ENCODE measurements at places on chromosomes 7 and 10.

DNA sequence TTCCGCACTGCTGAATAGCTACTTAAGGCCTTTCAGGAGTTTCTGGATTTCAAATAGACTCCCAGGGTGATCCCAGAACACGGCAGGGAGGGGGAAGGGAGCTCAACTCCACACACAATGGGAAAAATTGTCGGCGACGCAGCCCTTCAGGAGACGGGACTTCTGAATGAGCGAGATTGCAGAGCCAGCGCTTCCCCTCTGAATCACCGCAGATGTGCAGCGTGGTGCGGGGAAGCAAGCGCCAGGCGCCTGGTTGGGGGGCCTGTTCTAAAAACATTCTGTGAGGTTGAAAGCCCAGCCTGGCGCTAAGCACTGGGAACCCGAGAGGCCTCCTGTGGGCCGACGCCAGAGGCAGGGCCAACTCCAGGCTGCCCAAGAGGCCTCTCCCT lies 163.3 kb downstream of the MAD1L1 start:
- no peak for DNase-seq

GRCh38 chr10:132972986-132973902 lies 30.9 kb upstream of the CFAP46 start:
- DNase-seq: no peak

- DNase-seq: no peak
These were observed 126.1 kb upstream of the FRMD4A start for GRCh38 chr10:14456870-14457266.

- DNase-seq: no peak
These were observed 284.5 kb downstream of the CELF2 start for GRCh38 chr10:11302181-11302580.

- no peak for DNase-seq
These were observed 118.1 kb upstream of the RHEB start for GRCh38 chr7:151637781-151638261.

DNA sequence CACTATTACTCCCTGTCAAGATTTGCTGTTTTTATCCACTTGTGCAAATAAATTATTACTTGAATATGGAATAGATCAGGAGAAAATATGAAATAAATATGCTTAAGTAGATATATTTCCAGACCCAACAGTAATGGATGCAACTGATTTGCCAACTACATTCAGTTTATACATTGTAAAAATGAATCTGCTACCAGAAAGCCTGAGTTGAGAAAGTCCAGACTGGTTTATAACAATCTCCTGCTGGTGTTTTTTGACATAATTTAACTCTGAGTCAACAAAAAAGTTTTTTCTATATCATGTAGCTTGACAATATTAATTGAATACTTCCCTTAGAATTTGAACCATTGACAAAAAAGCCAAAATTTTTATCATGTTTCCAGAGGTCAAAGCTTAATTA lies 265.8 kb upstream of the SEMA3D start:
- no peak for DNase-seq

- DNase-seq: no peak
These were observed 75.1 kb upstream of the EN2 start for GRCh38 chr7:155382802-155383171.

DNA sequence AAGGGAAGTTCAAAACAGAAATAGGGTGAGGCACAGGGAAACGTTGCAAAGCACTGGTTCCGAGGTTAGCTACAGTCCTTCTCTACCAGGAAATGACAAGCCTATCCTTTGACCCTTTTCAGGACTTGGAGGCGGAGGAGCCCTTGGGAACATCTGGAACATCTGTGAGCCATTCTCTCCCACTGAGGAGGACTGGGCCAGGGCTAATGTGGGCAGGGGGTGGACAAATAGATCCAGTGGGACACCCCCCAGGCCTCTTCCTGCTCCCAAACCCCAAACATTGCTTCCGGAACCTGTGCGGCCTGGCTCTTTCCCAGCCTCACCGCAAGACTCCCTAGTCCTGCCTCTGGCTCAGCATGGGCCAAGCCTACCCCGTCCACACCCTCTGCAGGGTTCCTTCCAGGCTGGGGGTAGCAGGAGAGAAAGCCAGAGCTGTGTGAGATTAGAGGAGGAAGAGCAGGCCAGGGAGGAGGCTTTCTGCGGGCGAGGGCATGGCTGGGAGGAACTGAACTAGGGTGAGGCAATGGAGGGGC lies 36.5 kb downstream of the GHRHR start:
- DNase-seq: no peak

GRCh38 chr10:77455561-77455960 lies 182.0 kb downstream of the KCNMA1 start:
- no peak for DNase-seq

GRCh38 chr10:7417103-7417623 lies 6.3 kb upstream of the SFMBT2 start:
- no peak for DNase-seq

- no peak for DNase-seq
These were observed 204.6 kb downstream of the HDAC9 start for GRCh38 chr7:18700147-18700546.

GRCh38 chr7:114405427-114405826 lies 9.2 kb upstream of the FOXP2 start:
- DNase-seq: peak; percentile 28

GRCh38 chr7:22597844-22598243 lies 97.9 kb upstream of the STEAP1B start:
- no peak for DNase-seq

- no peak for DNase-seq
These were observed 43.7 kb downstream of the PPP1R3C start for GRCh38 chr10:91589015-91589657.

DNA sequence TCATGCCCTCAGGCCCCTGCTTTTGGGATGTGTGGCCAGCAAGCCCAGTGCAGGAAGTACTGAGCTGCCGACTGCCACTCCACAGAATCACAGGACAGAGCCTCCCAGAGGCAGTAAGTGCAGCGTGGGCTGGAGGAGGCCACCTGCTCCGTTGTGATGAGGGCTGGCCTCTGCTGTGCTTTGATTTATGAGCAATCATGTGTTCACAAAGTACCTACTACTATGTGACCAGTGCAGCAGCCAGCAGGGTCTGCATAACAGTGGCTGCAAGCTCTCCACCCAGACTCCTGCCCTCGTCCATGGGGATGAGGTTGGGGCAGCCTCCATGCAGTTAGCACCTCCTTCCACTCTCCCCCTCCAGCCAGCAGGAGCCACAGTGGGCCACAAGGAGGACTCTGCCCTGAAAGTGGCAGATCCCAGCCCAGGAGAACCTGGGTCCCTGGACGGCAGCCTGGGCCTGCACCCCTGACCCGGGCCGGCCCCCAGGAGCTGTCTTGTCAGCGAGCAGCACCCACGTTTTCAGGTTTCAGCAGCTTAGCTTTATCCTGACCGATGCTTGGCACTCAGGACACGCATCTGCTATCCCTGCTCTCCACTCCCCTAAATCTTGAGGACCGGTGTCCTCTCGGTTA lies 37.7 kb upstream of the INSIG1 start:
- DNase-seq: no peak

DNA sequence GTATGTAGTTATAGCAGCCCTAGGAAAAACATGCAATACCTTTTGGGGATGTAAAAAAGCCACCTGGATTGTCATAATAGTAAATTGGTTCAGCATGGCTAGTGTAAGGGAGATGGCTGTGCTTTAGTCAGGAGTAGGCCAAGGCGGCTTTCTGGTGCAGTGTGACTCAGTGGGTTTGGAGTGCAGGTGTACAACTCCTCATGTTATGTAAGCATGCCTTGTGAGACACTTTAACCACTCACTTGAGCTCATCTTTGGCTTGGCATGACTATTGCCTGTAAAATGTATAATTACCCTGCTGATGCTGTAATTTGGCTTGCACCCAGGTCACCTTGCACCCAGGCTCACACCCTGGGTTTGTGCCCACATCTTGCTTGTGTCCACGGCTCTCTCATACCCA lies 239.2 kb upstream of the GLI3 start:
- DNase-seq: no peak

DNA sequence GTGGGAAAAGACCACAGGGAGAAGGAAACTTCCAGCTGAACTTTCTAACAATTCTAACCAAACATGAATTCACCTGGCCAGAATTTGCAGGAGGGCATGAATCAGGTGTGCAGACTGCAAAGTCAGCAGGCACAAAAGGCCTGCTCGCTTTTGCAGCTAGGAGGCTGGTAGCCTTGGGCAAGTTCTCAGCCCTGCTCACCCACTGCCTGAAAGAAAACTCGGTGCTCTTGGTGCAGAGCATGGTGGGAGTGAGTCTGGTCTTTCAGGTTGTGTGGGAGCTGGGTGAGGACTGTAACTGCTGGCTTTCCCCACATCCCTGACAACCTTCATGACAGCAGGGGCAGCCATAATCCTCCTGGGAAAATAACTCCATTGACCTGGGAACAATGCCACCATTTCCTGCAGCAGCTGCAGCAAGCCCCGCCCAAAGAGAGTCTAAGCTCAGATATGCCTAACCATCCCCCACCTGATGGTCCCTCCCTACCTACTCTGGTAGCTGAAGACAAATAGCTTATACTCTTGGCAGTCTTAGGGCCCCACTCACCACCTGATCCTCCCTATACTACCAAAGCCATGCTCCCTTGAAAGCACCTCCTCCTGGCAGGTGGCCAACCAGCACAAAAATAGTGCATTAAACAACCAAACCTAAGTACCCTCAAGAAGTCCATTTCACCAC lies 31.6 kb downstream of the ZNF117 start:
- DNase-seq: peak; percentile 64

DNA sequence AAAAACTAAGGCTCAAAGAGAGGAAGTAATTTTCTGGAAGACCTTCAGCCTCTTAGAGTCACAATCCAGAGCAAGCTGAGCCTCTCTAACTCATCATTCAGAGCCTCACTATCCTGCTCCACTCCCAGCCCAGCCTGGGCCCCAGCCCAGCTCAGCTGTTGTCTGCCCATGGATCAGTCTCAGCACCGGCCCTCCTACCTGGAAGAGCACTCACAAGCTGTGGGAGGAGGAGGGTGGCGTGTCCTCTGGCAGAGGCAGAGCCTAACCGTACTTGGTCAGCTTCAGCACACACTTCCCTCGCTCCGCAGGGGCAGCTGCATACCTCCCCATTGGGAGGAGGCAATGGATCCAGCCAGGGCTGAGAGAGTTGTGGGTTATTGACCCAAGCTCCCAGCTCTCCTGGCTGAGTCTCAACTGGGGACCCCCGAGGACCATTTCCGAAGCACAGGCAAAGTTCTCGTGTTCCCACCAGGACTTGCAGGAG lies 66.7 kb upstream of the GPR26 start:
- DNase-seq: no peak

- DNase-seq: no peak
These were observed 150.9 kb downstream of the CELF2 start for GRCh38 chr10:11168423-11169090.

DNA sequence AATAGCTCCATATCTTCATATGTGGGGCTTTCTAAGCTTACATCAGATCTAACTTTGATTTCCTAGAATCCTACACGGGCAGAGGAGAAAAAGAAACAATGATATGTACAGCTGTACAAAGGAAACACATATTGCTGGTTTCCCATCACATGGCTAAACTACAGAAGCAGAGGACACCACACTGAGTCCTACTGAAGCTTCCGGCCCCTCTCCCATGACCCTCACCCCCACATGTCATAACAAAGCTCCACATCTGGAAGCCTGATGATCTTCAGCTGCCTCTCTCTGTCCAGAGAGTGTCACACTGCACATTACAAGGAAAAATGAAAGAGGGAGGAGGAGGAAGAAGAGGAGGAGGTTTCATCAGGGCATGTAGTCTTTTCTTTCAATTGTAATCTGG lies 14.0 kb downstream of the SLC16A12 start:
- DNase-seq: no peak

- no peak for DNase-seq
These were observed 905.3 kb downstream of the KCNMA1 start for GRCh38 chr10:76732306-76732705.

DNA sequence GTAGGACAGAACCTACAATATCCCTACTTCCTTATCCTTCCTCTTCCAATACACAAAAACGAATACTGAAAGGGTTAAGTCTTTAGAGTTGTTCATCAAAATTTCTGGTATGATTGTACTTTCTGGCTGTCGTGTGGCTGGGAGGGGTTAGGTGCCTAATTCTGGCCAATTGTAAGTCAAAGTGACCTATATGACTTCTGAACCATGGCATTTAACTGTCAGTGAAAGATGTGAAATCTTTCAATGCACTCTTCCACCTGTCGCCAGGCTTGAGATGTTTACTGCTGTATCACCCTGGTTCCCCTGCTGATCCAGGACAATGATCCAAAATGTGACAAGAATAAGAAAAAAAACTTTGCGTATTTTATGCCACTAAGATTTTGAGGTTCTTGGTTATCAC lies 20.8 kb downstream of the EPC1 start:
- no peak for DNase-seq

DNA sequence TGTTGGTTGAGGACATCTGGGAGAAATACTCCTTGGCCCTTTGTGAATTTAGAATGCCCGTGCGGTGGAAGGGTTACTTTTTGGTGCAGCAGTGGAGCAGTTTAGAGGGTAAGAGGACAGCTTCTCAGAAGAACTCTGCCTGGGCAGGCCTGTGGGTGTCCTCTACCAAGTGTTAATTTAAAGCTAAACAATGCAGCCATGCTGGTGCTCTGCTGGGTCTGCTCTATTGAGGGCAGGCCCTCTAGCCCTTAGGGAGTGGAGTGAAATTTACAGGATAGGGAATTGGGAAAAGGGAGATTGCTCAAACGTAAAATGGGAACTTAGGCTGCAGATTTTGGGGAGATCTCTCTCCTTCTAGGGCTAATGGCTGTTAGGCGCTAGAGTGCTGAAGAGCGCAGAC lies 22.1 kb downstream of the BLNK start:
- no peak for DNase-seq

- DNase-seq: peak; percentile 37
These were observed 942 bp upstream of the KIAA1217 start for GRCh38 chr10:24207781-24208611.

DNA sequence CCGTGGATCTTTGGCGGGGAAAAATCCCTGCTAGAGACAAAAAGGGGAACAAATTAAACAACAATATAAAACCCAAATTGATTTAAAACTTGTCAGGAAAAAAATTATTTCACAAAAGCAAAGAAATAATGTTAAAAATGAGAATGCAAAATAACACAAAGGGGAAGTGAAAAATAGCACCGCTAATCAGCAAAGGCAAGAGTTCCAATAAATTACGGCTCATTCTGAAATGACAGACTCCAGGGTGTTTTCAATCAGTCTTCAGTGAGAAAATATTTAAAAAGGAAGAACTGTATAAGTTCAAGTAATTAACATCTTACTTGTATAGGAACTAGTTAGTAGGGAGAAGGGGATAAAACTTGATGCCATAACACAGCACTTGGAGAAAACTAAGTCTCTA lies 336.8 kb downstream of the LRRTM3 start:
- no peak for DNase-seq

- no peak for DNase-seq
These were observed 21.9 kb upstream of the MSRB2 start for GRCh38 chr10:23073527-23073926.

All from HAP-1 (cell line).